ENCODE measurements at places on chromosomes 11 and 22.

GRCh38 chr11:33001281-33001680, 14.4 kb upstream of the DEPDC7 start:
- no peak for DNase-seq

GRCh38 chr11:97717922-97718321, 1302.8 kb upstream of the CNTN5 start:
- DNase-seq: no peak

DNA sequence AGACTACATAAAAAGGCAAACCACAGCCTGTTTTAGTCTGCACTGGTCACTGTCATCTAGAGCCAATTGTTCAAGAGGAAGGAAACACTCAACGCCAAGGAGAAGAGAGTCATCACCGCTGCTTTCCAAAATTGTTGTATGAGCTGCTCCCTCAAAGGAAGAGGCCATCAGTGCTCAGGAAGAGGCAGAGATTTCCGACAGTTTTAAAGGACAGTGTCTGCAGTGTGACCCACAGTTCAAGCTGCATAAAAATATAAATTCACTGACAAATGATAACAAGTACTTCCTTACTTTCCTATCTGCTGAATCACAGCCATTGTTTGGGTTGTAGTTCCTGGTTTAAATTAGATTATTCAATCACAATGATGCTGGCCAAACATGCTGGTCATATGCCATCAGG, 16.4 kb downstream of the PRCP start:
- no peak for DNase-seq

DNA sequence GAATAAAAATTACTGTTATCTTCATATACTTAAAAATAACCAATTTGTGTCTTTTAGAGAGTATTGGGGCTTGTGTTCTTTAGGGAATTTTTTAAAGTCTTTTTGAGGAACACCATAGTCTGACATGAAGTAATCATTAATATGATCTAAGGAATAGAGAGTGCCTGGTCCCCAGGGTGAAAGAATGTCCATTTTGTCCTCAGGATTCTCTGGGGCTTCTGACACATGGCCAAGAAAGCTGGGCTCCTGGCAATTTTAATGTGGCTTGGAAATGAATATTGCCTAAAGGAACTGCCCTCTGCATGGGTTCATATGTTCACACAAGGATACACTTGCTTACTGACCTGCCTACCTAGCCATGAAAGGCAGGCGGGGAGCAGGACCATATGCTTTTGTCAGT, 33.7 kb downstream of the NF2 start:
- no peak for DNase-seq

- peak; percentile 72 for DNase-seq
Measured at GRCh38 chr11:6419009-6419631, at the start of gene APBB1. Gene APBB1, minus strand, starts transcription at chr11:6419094. Its CDS starts 7,747 bp downstream, at chr11:6411347.
